Esophagus muscularis mucosa (tissue), 4 donors: ENCODE measurements at places on chromosomes 16 and 17. TPM values are rescaled to one million over a fixed set of nuclear protein-coding genes. Genes with fewer than 3 reads are reported as not detected.

- H3K36me3 ChIP-seq = no peaks in the 10 kb centered on the region
- no peaks in the 10 kb centered on the region for H3K4me1 ChIP-seq
- no peak overlapping the region for H3K4me3 ChIP-seq
- no peak overlapping the region for H3K27ac ChIP-seq
- DNase-seq = no peak
These were observed 5.9 kb downstream of the RNF43 start for GRCh38 chr17:58411408-58411894.

The DOC2B gene
- total RNA-seq = 12.2 TPM

DNA sequence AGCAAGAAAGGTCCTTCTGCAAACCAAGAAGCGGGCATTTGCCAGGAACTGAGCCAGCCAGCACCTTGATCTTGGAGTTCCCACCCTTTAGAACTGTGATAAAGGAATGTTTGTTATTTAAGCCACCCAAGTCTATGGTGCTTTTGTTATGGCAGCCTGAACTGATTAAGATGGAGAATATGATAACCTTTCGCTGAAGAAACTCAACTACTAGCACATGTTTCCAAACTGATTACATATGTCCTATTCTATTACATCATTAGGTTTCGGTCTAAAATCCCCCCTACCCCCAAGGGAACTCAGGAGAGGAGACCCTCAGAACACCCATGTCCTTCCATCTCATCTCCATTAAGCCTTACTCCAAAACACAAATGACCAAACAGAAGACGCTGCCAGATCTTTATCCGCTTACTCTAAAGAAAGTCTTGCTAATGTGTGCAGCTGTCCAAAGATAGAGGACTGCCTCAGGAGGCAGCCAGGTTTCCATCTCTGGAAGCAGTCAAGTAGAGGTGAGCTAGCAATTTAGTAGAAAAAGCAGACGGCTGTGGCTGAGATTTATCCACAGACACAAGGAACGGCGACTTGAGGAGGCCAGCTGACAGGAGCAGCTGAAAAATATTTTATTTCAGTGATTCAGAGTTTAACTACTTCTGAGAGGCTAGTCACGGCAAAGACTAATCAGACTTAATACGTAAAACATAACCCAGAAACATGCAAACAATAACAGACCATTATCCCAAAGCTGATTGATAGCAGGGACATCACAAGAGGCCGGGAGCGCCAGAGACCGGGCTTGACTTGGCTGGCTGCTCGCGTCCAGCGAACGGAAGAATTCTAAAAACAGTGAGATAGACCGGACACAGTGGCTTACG lies 611.4 kb upstream of the CDH5 start:
- no peaks in the 10 kb centered on the region for H3K27me3 ChIP-seq
- H3K36me3 ChIP-seq = no peaks in the 10 kb centered on the region
- H3K4me3 ChIP-seq = no peak overlapping the region
- DNase-seq = no peak
- H3K27ac ChIP-seq = no peak overlapping the region

- no peak overlapping the region for H3K27ac ChIP-seq
- no peaks in the 10 kb centered on the region for H3K27me3 ChIP-seq
- no peak overlapping the region for H3K4me3 ChIP-seq
- no peaks in the 10 kb centered on the region for H3K4me1 ChIP-seq
- no peaks in the 10 kb centered on the region for H3K36me3 ChIP-seq
These were observed 95.2 kb upstream of the COX10 start for GRCh38 chr17:13973960-13974651.

DNA sequence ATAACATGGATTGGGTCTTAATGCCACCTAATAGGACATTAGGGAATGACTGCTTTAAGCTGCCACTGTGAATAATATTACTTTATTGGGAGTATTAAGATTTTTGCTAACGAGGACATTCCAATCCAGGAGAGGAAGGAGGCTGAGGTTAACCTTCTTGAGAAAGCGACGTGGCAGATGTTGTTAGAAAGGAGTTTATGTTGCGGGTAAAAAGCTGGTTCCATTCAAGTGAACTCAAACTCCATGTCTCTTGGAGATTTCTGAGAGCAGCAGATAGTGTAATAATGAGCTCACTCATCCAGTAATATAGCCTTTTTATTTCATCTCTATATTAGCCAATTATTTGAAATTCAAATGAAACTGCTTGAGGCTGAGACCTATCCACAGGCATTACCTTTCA lies 75.5 kb downstream of the KNOP1 start:
- no peak for DNase-seq
- no peaks in the 10 kb centered on the region for H3K36me3 ChIP-seq
- no peak overlapping the region for H3K4me3 ChIP-seq

GRCh38 chr16:69150146-69150865 lies 17.9 kb downstream of the UTP4 start:
- no peak for DNase-seq
- peaks cover 67% of the 10 kb centered on the region for H3K36me3 ChIP-seq

DNA sequence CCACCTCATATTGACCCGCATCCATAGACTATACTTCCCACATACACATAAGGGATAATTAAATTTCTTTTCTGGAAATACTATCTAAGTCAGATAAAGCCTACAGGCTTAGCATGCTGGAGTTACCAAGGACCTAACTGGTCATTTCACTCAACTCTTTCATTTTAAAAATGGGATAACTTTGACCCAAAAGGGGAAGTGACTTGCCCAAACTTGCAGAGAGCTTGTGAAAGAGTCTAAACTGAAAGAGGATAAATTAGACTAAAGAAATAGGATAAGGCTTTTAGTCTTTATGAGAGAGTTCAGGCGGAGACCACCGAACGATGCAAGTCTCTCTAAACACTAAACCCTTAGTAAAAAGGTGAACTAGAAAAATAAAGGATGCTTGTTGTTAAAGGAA lies 3.9 kb upstream of the KRT33A start:
- H3K36me3 ChIP-seq = no peaks in the 10 kb centered on the region
- H3K27ac ChIP-seq = no peak overlapping the region
- no peaks in the 10 kb centered on the region for H3K27me3 ChIP-seq
- H3K4me1 ChIP-seq = no peaks in the 10 kb centered on the region

The ESRP2 gene
- 0.46 TPM for total RNA-seq

The CA10 gene
- not detected for total RNA-seq

DNA sequence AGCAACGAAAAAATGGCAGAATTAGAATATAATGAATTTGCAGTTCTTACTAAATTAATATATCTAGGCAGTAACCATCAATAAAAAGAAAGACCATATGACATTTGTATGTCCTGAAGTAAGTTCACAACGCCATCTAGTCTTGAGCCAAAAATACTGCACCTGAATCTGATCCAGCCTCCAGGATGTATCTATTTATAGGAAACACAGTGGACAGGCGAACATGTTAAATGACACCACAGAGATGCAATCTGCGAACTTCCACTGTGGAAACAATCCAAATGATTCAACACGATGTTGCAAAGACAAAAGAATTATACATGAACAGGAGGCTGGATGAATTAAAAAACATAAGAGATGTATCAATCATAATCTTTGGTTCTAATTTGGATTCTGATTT lies 197.6 kb downstream of the CDH13 start:
- H3K27me3 ChIP-seq = no peaks in the 10 kb centered on the region
- no peak overlapping the region for H3K4me3 ChIP-seq
- H3K4me1 ChIP-seq = no peaks in the 10 kb centered on the region

DNA sequence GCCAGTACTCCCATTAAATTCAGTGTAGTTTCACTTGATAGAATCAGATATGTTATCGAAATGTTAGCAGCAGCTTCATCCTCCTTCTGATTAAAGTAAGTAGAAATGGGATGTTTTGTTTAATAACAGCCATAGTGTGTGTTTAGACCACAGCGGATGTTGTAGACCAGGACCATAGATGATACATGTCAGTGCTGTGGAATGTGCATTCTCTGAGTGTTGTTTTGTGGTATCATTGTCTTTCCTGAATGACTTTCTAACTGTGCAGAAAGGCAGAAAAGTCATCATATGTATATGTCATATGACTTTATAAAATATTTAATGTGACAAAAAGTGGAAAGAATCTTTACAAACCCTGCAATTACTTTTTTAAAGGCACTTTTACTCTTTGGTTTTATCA lies 55.6 kb downstream of the CYLD start:
- no peak for DNase-seq
- H3K4me3 ChIP-seq = no peak overlapping the region
- no peaks in the 10 kb centered on the region for H3K27me3 ChIP-seq
- H3K36me3 ChIP-seq = peaks cover 48% of the 10 kb centered on the region
- peaks cover 16% of the 10 kb centered on the region for H3K4me1 ChIP-seq

DNA sequence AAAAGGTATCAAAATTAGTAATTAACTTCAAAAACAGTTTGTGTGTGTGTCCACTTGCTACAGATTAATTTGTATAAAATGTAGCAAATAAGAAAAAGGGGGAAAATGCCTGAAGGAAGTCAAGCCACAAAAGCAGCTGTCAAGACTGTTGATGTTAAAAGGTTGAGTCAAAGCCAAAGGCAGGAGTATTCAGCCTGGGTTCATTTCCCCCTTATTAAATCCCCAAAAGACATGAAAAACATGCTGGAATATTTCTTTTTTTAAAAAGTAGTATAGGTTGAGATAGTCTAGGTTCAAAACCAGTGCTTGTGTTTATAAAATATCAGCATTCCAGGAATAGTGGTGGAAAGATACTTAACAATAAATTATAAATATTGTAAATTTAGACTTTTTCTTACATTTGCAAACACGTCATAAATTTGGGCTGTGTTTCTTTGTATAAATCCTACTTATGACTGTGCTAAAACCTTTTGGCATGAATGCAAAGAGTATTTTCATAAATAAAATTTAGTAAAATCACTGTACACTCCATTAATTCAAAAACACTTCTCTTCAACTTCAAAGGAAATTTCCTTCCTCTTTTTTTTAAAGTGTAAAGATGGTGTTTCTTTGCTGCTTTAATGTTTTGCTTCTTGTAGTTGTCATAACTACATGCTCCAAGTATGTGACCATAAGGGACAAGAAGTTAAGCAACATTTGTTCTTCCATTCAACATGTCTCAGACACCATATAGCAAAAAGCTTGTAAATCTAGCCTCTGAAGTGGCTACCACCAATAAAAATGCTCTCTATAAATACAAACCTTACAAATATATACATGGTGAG lies 72.0 kb downstream of the SKAP1 start:
- H3K27ac ChIP-seq = no peak overlapping the region
- no peaks in the 10 kb centered on the region for H3K36me3 ChIP-seq
- no peaks in the 10 kb centered on the region for H3K27me3 ChIP-seq
- DNase-seq = no peak
- no peaks in the 10 kb centered on the region for H3K4me1 ChIP-seq
- no peak overlapping the region for H3K4me3 ChIP-seq

The GCGR gene
- total RNA-seq = 0.40 TPM

The UNC119 gene
- total RNA-seq = 28.5 TPM

- peak overlapping the region; percentile 92 for H3K4me3 ChIP-seq
- peaks cover 20% of the 10 kb centered on the region for H3K36me3 ChIP-seq
- peaks cover 57% of the 10 kb centered on the region for H3K4me1 ChIP-seq
- DNase-seq = no peak
These were observed 685 bp downstream of the FASN start for GRCh38 chr17:82097184-82097918.

GRCh38 chr17:42554250-42555121 lies 1.8 kb downstream of the HSD17B1 start:
- H3K27me3 ChIP-seq = no peaks in the 10 kb centered on the region
- peak overlapping the region; percentile 85 for H3K27ac ChIP-seq
- H3K4me1 ChIP-seq = peaks cover 45% of the 10 kb centered on the region
- DNase-seq = peak; percentile 94

DNA sequence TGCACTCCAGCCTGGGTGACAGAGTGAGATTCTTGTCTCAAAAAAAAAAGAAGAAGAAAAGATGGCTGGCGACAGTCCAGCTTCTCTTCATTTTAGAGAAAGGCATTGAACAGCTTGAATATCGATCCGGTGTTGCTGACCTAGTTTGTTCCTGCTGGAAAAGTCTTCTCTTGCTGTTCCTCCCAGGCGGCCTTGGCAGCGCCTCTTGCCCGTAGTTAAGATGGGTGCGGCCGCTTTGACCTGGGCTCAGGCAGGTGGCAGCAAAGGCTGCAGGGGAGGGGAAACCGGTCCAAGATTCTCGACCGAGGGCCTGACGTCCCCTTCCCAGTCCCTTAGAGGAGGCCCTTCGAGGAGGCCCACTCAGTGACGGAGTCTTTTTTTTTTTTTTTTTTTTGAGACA lies 3.8 kb upstream of the ZNF764 start:
- peak overlapping the region; percentile 71 for H3K27ac ChIP-seq
- no peak for DNase-seq
- peaks cover under 1% of the 10 kb centered on the region for H3K4me1 ChIP-seq
- H3K4me3 ChIP-seq = peak overlapping the region; percentile 54
- H3K36me3 ChIP-seq = no peaks in the 10 kb centered on the region

- no peaks in the 10 kb centered on the region for H3K27me3 ChIP-seq
- peaks cover 98% of the 10 kb centered on the region for H3K4me1 ChIP-seq
- no peak overlapping the region for H3K4me3 ChIP-seq
- no peak for DNase-seq
These were observed 18.8 kb downstream of the TNRC6A start for GRCh38 chr16:24748242-24748641.

DNA sequence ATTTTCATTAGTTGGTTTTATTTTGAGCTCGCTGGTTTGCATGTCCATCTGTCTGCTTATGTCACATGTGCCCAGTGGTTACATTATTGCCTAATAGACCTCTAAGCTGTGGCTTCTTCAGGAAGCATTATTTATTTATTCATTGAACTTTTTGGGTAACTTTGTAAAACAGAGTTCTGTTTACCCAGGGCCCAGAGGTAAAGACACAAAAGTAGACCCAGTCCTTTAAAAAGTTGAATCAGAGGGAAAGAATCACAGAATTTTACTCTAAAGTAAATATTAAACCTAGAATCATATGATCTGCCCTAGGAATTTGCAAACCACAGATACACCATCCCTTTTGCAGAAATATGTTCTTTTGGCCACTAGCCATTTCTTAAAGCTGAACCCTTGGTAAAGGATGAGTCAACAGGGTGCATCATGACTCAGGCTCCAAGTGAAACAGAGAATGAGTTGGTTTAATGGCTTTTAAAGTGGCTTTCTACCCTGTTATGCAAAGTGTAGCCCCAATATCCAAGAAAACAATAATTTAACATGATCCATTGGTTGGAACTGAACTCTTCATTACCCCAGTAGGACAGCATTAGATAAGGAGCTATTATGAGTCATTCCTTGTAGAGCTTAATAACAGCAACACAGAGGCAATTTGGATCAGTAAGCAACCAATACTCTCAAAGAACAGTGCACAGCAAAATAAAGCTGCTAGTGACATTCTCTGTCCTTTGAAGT lies 236.3 kb downstream of the KCNJ2 start:
- H3K27ac ChIP-seq = no peak overlapping the region
- H3K36me3 ChIP-seq = no peaks in the 10 kb centered on the region
- no peaks in the 10 kb centered on the region for H3K27me3 ChIP-seq

The KRT27 gene
- total RNA-seq = not detected

The PSMB3 gene
- total RNA-seq = 143 TPM

The KRTAP4-9 gene
- total RNA-seq = not detected
